Fibroblast of the aortic adventitia (primary cell): ENCODE measurements at places on chromosomes 2 and 18. TPM values are rescaled to one million over a fixed set of nuclear protein-coding genes. Genes with fewer than 3 reads are reported as not detected.

Gene RSAD2
- total RNA-seq = 0.63 and 4.0 TPM in 2 replicates

Gene SLC5A7
- not detected in 2 replicates for total RNA-seq

Gene GKN2
- total RNA-seq = not detected in 2 replicates

- DNase-seq = no peak
These were observed 14.0 kb downstream of the ITGA4 start for GRCh38 chr2:181471226-181471625.

Gene POTEF
- not detected in 2 replicates for total RNA-seq

GRCh38 chr2:168336786-168337388, 89.5 kb upstream of the STK39 start:
- no peak for DNase-seq

Gene PTPN4
- total RNA-seq = 11.5 and 20.6 TPM in 2 replicates

Gene MARCO
- not detected in 2 replicates for total RNA-seq

GRCh38 chr18:8942021-8942908, 160.2 kb upstream of the NDUFV2 start:
- peak; percentile 64 for DNase-seq

Gene CDH20
- 0.09 TPM in 1 of 2 replicates, not detected in the other for total RNA-seq

DNA sequence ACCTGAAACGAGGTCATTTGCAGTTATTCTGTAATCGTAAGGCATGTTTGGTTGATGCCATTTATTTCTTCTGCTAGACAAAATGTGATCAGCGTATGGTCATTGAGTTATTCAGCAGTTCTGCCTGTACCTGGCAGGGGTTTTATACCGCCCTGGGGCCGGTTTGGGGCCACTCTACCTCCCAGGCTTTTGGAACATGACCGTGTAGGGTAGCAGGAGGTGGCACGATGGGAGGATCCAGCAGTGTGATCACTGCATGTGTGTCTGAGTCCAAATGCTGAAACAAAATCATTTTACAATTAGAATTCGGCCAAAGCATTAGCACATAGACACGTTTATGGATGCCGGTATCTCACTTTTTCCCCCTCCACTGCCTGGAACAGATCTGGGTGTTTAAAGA, 26.7 kb downstream of the LPIN1 start:
- no peak for DNase-seq

Gene ABCG8
- not detected in 2 replicates for total RNA-seq

DNA sequence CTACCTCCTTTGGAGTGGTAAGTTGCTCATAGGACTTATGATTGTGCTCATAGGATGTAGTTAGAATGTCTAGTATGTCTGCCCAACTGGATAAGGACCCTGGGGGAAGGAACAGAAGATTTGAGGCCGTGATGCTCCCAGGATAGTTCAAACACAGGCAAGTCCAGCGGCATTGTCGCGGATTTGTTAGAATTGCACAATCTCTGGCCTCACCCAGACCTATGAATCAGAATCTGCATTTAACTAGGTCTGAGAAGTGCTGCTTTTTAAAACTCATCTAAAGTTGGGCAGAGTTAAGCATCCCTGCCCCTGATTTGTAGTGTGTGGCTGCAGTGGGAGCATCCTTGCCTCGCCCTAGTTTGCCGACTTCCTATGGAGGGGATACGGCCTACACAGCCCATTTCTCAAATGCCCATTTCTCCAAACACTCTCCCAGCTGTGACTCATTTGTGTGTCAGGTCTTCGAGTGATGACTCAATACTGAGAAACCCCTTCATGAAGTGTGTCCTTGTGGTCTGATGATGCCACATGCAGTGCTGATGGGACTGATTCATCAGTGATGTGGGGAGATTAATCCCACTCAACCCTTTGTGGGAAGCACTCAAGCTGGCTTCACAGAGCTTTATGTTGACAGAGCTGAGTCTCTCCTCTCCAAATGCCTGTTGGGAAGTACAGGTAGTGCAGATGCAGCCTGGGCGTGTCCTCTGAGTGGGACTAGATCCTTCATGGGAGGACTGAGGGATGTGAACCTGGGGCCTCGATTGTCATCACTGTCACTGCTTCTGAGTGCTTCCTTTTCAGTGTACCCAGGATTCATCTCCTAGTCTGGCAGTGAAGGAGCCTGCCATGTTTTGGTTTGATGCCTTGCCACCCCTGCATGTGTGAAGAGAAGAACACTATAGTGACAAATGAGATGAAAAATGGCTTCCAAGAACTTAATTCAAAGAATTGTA, 18.7 kb downstream of the SMIM21 start:
- DNase-seq = peak; percentile 94

DNA sequence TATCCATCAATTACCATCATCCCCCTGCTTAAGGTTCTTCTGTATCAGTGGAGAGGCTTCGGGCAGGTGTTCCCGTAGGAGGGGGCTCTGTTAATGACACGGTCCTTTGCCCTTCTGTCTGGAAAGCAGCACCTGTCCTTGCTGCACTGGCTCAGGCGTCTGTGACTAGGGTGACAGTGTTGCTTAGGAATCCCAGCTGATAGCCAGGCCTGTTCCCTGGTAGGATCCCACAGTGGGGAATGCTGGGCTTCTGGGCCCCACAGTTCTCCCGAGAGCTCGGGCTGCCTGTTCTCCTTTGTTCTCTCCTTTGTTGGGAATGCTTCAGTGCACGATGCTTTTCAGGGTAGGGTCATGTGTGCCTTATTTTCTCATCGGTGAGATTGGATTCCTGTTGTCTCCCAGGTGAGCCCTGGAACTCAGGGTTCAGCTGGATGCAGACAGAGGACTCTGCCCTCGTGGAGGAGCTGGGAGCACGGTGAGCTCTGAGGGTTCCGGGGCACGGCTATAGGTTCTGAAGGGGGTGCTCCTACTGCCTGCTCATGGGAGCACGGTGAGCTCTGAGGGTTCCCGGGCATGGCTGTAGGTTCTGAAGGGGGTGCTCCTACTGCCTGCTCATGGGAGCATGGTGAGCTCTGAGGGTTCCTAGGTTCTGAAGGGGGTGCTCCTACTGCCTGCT, 9.6 kb downstream of the SNTG2 start:
- no peak for DNase-seq

Gene XDH
- total RNA-seq = 3.1 TPM in 1 of 2 replicates, not detected in the other

DNA sequence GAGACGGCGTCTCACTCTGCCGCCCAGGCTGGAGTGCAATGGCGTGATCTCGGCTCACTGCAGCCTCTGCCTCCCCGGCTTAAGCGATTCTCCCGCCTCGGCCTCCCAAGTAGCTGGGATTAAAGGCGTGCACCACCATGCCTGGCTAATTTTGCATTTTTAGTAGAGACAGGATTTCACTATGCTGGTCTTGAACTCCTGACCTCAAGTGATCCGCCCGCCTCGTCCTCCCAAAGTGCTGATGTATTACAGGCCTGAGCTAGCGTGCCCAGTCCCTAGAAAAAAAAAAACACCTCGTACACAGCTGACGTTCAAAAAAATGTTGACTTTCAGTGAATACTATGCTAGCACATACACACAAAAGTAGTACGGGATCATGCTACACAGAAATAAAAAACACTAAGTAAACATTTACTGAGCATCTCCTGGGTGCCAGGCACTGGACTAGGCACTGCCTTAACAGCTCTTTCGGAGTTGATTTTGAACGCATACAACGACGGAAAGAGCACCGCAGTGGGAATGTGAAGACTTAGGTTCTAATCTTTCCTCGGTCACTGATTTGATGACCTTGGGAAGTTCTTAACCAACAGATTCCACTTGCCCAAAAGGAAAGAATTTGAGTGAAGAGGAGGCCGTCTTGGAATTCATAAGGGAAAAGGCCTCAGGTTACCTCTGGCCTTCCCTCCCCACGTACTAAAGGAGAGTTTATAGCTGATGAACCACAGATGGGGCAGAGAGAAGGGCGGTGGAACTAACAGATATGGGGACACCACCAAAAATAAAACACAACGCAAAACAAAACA, 1.1 kb downstream of the DNAJC27 start:
- peak; percentile 60 for DNase-seq

GRCh38 chr2:209146682-209147320, 277.0 kb upstream of the MAP2 start:
- no peak for DNase-seq
